NCI-H1930 (cell line): ENCODE measurements at places on chromosomes 5 and 9.

DNA sequence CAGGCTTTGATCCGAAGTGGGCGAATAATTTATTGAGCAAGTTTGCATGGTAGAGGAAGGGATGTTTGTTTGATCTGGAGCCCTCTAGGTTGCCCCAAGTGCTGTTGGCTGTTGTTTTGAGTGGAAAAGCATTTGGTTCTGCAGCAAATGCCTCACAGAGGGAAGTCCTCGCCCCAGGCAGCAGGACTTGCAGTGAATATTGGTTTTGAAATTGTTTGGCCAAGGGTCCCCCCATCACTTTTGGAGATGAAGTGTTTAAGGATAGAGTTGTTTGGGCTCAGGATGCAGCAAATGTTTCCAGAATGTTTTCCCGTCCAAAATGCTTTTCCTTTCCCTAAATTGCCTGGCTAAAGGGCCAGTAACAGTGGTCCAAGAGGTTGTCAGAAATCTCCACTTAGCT, 3.1 kb downstream of the JADE2 start:
- DNase-seq, result no peak

DNA sequence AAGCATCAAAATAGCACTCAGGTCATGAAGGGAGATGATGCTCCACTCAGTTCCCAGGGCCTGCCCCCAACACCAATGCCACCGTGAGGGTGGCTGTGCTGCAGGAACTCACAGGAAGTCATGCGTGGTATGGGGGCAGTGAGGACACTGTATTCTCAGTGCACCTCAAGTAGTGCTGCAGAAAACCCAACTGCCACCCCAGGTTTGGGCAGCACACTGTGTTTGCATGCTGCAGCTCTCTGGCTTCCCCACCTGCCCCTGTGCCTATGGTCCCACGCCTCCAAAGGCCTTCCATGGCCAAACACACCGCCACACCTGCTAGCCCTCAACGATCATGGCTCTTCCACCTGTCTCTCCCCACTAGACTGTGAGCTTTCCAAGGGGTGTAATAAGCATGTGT, 14.3 kb downstream of the LHFPL2 start:
- no peak for DNase-seq

DNA sequence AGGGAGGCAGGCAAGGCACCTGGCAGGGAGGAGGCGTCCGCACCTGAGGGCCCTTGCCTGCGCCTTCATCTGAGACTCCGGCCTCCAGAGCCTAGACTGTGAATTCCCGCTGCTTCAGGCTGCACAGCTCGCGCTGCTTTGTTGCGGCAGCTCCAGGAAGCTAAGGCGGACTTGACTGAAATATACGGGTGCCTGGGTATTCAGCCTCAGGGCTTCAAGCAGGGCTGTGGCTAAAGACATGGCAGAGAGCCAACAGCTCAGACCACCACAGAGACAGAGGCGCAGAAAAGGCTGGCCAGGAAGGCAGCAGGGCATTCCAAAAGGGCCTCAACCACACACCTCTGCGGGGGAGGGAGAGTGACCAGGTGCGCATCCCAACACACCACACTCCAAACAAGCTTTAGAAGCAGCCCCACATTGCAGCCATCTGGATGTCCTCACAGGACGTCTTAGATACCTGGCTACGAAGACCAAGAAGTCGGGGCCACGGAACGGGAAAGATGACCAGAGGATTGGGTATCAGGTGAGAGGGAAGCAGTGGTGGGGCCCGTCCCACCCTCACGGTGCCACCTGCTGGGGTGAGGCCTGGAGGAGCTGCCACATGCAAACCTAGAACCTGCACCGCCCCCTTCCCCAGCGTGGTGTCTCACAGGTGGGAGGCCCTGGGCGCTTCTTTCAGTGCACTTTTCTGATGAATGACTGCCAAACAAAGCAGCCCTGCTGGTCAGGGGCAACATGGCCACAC, 1.7 kb upstream of the DPH7 start:
- DNase-seq, result no peak

GRCh38 chr5:134555890-134556311, 30.4 kb downstream of the JADE2 start:
- no peak for DNase-seq

DNA sequence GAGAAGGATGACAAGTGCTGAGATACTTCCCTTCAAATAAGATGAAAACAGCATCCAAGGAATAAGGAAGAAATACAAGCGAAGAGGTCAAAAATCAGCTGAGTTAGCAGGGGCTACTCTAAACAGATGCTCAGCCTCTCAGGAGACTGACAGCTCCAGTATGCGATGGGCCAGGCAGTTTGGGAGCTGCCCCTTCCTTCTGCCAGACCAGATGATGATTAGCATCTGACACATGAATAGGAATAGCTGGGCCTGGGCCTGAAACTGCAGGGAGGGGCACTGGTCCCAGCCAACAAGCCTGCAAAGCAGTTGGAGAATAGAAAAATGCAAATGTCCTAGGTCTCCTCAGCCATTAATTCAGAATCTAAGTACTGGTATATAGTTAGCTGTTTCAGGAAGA, 13.1 kb upstream of the MAP3K1 start:
- DNase-seq, result no peak

- no peak for DNase-seq
Measured at GRCh38 chr9:35406183-35406959, 83.5 kb upstream of the RUSC2 start.

DNA sequence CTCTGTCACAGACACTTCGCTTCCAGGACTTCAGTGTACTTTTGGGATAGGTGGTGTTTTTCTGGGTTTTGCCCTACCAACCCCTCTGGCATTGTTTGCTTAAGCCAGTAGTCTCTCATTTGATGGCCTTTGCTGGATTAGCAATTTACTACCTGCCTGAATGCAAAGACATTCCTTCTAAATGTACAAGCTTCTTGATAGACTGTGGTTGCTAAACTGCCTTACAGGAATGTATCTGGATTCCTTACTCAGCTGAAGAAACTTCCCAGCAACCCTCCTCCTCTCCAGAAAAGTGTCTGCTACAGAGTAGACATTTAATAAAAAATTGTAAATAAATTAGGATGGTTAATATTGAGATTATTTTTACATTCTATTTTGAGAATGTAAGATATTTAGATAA, 1916.7 kb downstream of the EFNA5 start:
- DNase-seq, result no peak

- DNase-seq, result no peak
Measured at GRCh38 chr5:78326930-78327329, 32.4 kb upstream of the AP3B1 start.

- DNase-seq, result no peak
Measured at GRCh38 chr5:171450423-171451331, 31.2 kb downstream of the FGF18 start.
